ENCODE measurements at places on chromosomes 4 and X. TPM values are rescaled to one million over a fixed set of nuclear protein-coding genes. Genes with fewer than 3 reads are reported as not detected.

DNA sequence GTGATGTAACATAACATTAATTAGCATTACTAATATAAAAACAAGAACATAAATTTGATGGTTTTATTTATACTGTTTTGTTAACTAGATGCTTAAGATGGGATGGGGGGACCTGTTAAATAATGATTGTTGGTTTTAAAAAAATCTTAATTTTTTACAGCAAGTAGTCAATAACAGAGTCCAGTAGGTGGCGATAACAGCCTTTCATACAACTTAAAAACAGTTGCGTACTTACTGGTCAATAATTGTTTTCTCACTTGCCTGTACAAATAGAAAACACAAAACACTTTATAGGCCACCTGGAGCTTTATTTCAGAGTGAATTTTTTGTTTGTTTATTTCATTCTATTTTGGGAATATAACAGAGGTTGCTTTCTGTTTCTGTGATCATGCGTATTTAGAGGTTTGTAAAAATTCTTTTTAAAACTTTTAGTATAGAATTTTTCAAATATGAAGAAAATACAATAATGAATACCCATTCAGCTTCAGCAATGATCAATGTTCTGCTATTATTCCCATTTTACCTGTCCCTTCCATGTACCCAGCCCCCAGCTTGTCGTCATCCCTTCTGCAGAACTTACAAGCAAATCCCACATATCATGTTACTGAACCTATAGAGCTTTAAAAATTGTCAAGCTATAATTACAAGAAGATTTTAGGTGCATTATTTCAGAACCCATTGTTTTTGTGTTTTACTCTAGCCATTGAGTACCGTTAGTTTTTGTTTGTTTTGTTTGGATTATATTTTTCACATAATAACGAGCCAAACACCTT is 97.1 kb downstream of the MRPL1 start:
- DNase-seq: no peak

- DNase-seq: no peak
These were observed 99.0 kb upstream of the DUSP21 start for GRCh38 chrX:44744799-44745198.

The IL13RA2 gene
- 0.88 TPM for total RNA-seq

The PLAC8 gene
- total RNA-seq: 6.8 TPM

DNA sequence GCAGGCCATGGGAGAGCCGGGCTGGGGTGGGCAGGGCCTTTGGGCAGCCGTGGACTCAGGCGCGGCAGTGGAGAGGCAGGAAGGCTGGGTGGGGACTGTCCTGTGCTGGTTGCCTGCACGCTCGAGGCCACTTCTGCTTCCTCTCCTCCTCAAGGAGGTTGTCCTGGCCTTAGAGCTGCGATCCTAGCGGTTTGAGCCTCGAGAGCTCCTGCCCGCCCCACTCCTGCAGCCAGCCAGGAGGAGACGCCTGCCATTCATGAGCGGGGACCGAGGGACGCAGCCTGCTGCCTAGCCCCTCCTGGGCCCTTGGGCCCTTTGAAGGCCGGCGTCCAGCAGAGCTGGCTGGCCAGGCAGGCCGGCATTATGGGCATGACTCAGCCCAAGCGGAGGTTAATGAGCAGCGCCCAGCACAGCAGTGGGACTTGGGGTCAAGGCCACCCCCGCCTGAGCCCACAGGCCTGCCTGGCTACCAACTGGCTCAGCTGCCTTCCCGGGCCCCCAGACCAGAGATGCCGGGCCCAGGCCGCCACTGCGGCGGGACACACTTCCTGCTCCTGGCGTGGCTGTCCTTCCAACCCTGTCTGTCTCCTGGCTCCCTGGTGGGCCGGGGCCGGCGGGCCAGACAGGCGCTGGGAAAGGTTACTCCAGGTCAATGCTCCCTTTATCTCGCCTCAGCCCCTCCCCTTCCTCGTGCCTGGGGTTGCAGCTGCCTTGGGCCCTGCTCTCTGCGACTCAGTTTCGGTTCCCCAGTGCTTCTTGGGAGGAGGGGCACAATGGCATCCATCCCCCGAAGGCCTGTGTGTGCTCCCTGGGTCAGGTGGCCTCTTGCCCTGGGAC is 1.8 kb downstream of the ABCD1 start:
- peak; percentile 65 for DNase-seq

DNA sequence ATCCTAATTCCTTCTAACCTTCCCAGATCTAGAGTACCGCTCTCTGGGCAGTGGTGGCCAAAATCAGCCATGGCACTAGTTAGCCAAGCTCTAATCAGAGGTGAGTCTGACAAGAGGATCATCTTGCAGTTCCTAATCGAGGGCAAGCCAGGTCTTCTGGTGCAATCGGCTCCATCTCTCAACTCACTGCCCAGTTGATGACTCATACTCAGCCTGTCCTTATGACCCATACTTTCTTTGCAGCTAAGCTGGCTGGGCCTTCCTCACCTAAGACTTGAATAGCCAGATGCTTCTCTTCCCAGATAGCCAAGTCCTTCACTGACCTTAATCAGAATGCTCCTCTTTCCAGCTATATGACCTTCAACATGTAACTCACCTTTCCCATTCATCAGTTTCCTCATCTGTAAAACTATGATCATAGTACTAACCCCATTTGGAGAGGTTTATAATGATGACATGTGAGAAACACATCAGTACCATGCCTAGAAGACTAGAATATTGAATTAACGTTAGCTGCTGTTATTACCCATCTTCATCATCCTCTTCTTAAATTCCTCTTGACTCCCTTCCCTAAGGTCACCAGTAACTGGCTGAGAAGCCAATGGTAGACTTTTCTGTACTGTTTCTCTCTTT is 57.1 kb downstream of the RELL1 start:
- DNase-seq: peak; percentile 77

The HERC5 gene
- total RNA-seq: 1.4 TPM

Measured in left lobe of liver (tissue), 2 donors.